ENCODE measurements at places on chromosomes 2 and 18.

GRCh38 chr2:23578964-23579671 is 194.1 kb downstream of the KLHL29 start:
- no peak for DNase-seq

GRCh38 chr18:8003878-8004675 is 437.0 kb downstream of the PTPRM start:
- DNase-seq = no peak

DNA sequence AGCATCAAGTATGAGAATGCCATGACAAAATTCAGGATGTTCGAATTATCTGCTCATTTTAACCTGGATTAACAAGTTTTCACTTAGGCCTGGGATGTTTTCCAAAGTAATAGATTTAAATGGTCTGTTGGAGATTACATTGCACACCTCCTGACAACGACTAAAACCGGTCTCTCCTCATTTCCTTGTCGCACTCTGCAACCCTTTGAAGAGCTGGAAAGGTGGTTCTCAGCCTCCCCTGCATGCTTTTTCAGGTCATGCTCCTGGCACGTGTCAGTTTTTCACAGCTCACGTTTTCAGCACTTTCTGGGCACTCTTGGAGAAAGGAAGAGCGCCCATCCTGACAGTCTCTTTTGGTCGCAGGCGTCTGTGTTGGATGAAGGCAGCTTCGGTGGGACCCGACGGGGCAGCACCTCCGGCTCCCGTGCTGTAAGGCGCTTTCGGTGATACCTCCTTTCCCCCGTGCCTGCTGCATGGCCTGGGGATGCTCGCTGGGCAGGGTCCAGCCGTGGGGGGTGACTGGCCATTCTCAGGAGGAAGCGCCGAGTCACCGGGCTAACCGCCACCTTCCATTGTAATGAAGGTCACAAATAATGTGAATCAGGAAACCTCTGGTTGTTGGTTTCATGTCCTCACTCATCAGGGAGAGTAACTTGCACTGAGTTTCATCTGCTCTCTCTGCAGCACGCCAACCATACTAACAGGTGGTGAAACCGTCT is 63.5 kb upstream of the RBM44 start:
- no peak for DNase-seq

DNA sequence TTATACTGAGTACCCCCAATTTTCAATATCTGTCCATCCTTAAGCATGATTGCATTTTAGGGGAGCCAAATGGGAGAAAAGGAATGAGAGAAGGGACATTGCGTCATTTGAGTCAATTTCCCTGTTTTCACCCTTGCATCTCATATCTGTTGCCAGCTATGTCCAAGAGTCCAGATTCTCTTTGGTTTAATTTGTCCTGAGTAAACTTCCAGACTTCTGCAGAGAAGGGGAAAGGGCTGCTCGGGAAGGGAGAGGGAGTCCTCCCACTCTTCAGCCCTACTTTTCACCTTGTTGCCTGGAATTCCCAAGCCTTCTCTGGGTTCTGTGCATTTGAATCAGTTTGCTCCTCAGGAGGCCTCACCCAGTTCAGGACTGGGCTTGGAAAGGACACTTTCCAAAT is 16.5 kb downstream of the GREB1 start:
- DNase-seq = no peak

DNA sequence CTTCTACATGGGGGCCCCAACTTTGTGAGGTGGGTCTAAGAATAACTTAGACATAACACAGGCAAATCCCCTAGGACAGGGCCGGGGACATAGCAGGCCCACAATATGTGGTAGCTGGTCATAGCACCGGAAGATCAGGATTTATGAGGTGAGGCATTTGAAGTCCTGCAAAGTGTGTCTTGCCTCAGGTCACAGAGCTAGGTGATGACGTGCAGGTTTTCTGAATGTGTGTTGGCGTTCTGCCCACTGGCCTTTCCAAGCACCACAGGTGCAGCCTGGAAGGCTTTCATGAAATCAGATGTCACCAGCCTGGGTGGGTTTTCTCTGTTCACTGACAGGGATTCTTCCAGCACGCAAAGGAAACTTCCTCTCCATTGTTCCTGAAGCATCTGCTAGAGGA is 119.1 kb downstream of the LRATD1 start:
- no peak for DNase-seq

- no peak for DNase-seq
Observed at GRCh38 chr2:110828330-110828729, 96.0 kb downstream of the ACOXL start.

Data from activated CD4-positive, alpha-beta T cell treated with anti-CD3 and anti-CD28 coated beads, Interleukin-2, amount 10 ng/mL, durations not matched to agents 7 days and 5 days (primary cell).